ENCODE measurements at places on chromosomes 4 and X. TPM values are rescaled to one million over a fixed set of nuclear protein-coding genes. Genes with fewer than 3 reads are reported as not detected.
A peak's percentile ranks its signal among the peaks of the same experiment; 100 is the strongest.

ADRA2C gene
- polyA plus RNA-seq = 7.2 TPM

- no peaks in the 10 kb centered on the region for H3K36me3 ChIP-seq
- no peak overlapping the region for H3K4me3 ChIP-seq
- no peak overlapping the region for H3K27ac ChIP-seq
Measured at GRCh38 chr4:127446427-127446885, 186.3 kb upstream of the INTU start.

GRCh38 chrX:20454117-20454516 lies 187.4 kb upstream of the RPS6KA3 start:
- no peaks in the 10 kb centered on the region for H3K27me3 ChIP-seq
- H3K4me3 ChIP-seq = no peak overlapping the region
- no peaks in the 10 kb centered on the region for H3K4me1 ChIP-seq
- no peaks in the 10 kb centered on the region for H3K36me3 ChIP-seq

RPS6KA6 gene
- 3.2 TPM for polyA plus RNA-seq

GRCh38 chr4:53830511-53830910 lies 233.9 kb downstream of the CHIC2 start:
- no peak for DNase-seq
- H3K27ac ChIP-seq = no peak overlapping the region
- H3K36me3 ChIP-seq = no peaks in the 10 kb centered on the region
- no peaks in the 10 kb centered on the region for H3K27me3 ChIP-seq
- H3K4me3 ChIP-seq = no peak overlapping the region

NRK gene
- polyA plus RNA-seq = 3.7 TPM

F8A3 gene
- polyA plus RNA-seq = 6.1 TPM

DNA sequence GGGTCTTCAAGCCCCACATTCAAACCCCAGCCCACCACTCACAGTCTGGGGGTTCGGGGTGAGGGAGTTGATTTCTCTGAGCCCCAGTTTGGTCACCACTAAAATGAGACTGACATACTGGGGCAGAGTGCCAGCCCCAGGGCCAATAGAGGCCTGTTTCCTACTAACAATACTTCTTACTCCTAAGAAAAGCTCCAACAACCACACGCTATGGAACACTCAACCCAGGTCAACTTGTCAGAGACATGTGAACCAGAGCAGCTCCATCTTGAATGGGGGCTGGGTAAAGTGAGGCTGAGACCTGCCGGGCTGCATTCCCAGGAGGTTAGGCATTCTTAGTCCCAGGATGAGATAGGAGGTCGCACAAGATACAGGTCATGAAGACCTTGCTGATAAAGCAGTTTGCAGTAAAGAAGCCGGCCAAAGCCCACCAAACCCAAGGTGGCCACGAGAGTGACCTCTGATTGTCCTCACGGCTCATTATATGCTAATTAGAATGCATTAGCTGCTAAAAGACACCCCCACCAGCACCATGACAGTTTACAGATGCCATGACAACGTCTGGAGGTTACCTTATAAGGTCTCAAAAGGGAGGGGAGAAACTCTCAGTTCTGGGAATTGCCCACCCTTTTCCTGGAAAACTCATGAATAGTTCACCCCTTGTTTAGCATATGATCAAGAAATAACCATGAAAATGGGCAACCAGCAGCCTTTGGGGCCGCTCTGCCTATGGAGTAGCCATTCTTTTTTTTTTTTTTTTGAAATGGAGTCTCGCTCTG lies 26.6 kb upstream of the HTRA3 start:
- H3K4me1 ChIP-seq = peaks cover 7% of the 10 kb centered on the region
- H3K27me3 ChIP-seq = no peaks in the 10 kb centered on the region
- no peaks in the 10 kb centered on the region for H3K36me3 ChIP-seq
- DNase-seq = no peak
- H3K4me3 ChIP-seq = no peak overlapping the region

GRCh38 chr4:94470132-94470531 lies 18.4 kb downstream of the PDLIM5 start:
- H3K4me1 ChIP-seq = peaks cover 4% of the 10 kb centered on the region
- no peak overlapping the region for H3K27ac ChIP-seq
- no peaks in the 10 kb centered on the region for H3K27me3 ChIP-seq
- DNase-seq = no peak

GRCh38 chr4:106369456-106370060 lies 980 bp upstream of the GIMD1 start:
- no peak overlapping the region for H3K27ac ChIP-seq
- H3K27me3 ChIP-seq = no peaks in the 10 kb centered on the region
- no peak overlapping the region for H3K4me3 ChIP-seq
- no peaks in the 10 kb centered on the region for H3K36me3 ChIP-seq

GRCh38 chr4:152687974-152688599 lies 8.3 kb upstream of the TMEM154 start:
- no peaks in the 10 kb centered on the region for H3K27me3 ChIP-seq
- no peaks in the 10 kb centered on the region for H3K36me3 ChIP-seq
- no peak for DNase-seq
- H3K4me3 ChIP-seq = no peak overlapping the region
- no peaks in the 10 kb centered on the region for H3K4me1 ChIP-seq
- no peak overlapping the region for H3K27ac ChIP-seq

GRCh38 chr4:19993242-19993641 lies 258.5 kb upstream of the SLIT2 start:
- no peaks in the 10 kb centered on the region for H3K27me3 ChIP-seq
- no peak for DNase-seq
- no peaks in the 10 kb centered on the region for H3K36me3 ChIP-seq
- H3K27ac ChIP-seq = no peak overlapping the region
- no peak overlapping the region for H3K4me3 ChIP-seq

DNA sequence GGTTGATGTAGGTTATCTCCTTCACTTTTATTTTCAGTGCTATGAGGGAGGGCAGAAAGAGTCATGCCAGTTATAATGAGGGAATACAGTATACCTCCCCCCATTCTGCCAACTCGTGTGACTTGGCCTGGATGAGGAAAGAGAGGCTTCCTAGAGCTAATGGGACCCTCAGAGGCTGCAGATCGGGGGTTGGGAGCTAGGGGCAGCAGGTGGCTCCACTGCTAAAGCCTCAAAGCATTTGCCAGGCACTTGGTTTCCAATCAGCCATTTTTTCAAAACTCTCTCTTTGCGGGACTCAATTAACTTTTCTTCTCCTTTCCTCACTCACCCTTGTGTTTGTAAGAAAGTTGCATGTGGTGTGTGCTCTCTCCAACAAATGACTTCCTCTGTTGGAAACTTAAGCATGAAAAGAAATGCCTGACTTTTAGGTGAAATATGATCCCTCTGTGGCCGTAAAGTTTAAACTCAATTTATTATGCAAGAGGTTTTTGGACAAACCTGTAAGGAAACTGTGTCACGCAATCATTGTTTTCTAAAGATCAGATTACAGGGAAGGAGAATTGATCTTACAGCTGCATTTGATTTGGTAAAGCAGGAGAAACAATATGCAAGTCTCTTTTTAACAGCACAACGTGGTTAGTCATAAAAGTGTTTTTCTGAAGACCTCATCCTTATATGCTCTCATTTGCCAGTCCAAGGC lies 7.0 kb downstream of the SFRP2 start:
- no peaks in the 10 kb centered on the region for H3K36me3 ChIP-seq
- no peak for DNase-seq
- H3K27ac ChIP-seq = no peak overlapping the region
- H3K4me1 ChIP-seq = no peaks in the 10 kb centered on the region

GRCh38 chr4:6463311-6464289 lies 8.8 kb downstream of the PPP2R2C start:
- no peaks in the 10 kb centered on the region for H3K27me3 ChIP-seq
- no peak overlapping the region for H3K27ac ChIP-seq
- H3K4me1 ChIP-seq = no peaks in the 10 kb centered on the region
- no peak overlapping the region for H3K4me3 ChIP-seq

SPANXD gene
- 11.5 TPM for polyA plus RNA-seq

GRCh38 chr4:102596532-102596931 lies 95.4 kb downstream of the NFKB1 start:
- no peaks in the 10 kb centered on the region for H3K27me3 ChIP-seq
- H3K36me3 ChIP-seq = no peaks in the 10 kb centered on the region
- DNase-seq = no peak
- no peaks in the 10 kb centered on the region for H3K4me1 ChIP-seq
- no peak overlapping the region for H3K4me3 ChIP-seq
- no peak overlapping the region for H3K27ac ChIP-seq

GRCh38 chr4:27081675-27082586 lies 221.3 kb downstream of the STIM2 start:
- H3K27me3 ChIP-seq = no peaks in the 10 kb centered on the region
- H3K4me3 ChIP-seq = no peak overlapping the region
- no peak overlapping the region for H3K27ac ChIP-seq
- DNase-seq = no peak
- H3K36me3 ChIP-seq = no peaks in the 10 kb centered on the region

- H3K36me3 ChIP-seq = no peaks in the 10 kb centered on the region
- H3K4me1 ChIP-seq = no peaks in the 10 kb centered on the region
- DNase-seq = no peak
- H3K27ac ChIP-seq = no peak overlapping the region
- H3K4me3 ChIP-seq = no peak overlapping the region
Measured at GRCh38 chr4:32985256-32985655, 2265.1 kb downstream of the PCDH7 start.

GRCh38 chr4:30839583-30840520 lies 119.7 kb downstream of the PCDH7 start:
- H3K36me3 ChIP-seq = no peaks in the 10 kb centered on the region
- no peak overlapping the region for H3K27ac ChIP-seq
- no peaks in the 10 kb centered on the region for H3K27me3 ChIP-seq
- DNase-seq = no peak

ADH7 gene
- not detected for polyA plus RNA-seq

TMEM35A gene
- 5.5 TPM for polyA plus RNA-seq

- H3K4me3 ChIP-seq = no peak overlapping the region
- DNase-seq = no peak
- H3K27me3 ChIP-seq = no peaks in the 10 kb centered on the region
- H3K4me1 ChIP-seq = no peaks in the 10 kb centered on the region
- no peak overlapping the region for H3K27ac ChIP-seq
- H3K36me3 ChIP-seq = no peaks in the 10 kb centered on the region
Measured at GRCh38 chrX:14354521-14354920, 174.8 kb upstream of the GLRA2 start.

DNA sequence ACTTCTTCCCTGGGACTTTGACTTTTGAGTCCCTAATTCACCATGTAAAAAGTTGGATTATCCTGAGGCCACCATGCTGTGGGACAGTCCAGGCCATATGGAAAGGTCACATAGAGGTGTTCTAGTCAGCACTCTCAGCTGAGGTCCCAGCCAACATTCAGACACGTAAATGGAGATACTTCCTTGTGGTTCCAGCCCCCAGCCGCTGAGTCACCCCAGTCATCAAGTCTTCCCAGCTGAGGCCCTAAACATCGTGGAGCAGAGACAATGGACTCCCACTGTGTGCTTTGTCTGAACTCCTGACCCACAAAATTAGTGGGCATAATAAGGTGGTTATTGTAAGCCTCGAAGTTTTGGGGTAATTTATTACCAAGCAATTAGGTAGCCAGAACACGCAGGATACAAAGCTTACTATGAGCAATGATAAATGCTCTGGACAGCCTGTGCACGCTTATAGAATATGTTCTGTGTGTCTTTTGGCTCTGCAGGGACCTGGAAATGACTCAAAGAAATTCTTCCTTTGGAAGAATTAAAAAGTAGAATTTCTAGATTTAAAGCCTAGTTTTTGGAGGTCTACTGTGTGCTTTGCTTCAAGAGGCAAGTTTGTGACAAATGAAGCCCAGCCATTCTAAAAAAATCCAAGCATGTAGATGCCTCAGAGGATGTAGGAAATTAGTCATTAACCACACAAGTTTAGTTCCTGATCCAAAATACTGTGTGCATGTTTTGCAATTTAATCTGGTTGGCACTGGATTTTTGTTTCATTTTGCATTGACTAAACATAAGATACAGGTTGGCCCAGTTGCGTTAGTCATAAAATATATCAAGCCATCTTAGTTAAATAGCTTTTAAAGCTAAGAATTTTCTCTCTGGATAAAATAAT lies 33.2 kb upstream of the SLC9A7 start:
- H3K27ac ChIP-seq = no peak overlapping the region
- H3K4me3 ChIP-seq = no peak overlapping the region

- no peaks in the 10 kb centered on the region for H3K36me3 ChIP-seq
- H3K4me1 ChIP-seq = peaks cover 19% of the 10 kb centered on the region
- no peak for DNase-seq
- H3K27me3 ChIP-seq = no peaks in the 10 kb centered on the region
Measured at GRCh38 chr4:53543561-53543960, 47.7 kb downstream of the LNX1 start.

SERTM2 gene
- 2.3 TPM for polyA plus RNA-seq

- no peaks in the 10 kb centered on the region for H3K27me3 ChIP-seq
- no peaks in the 10 kb centered on the region for H3K36me3 ChIP-seq
- H3K4me1 ChIP-seq = no peaks in the 10 kb centered on the region
- DNase-seq = no peak
- H3K27ac ChIP-seq = no peak overlapping the region
Measured at GRCh38 chr4:168487282-168488035, 7.2 kb upstream of the DDX60L start.

DRD5 gene
- polyA plus RNA-seq = 0.34 TPM

GRCh38 chrX:117996408-117996807 lies 120.2 kb downstream of the KLHL13 start:
- no peak overlapping the region for H3K27ac ChIP-seq
- no peak for DNase-seq
- H3K4me3 ChIP-seq = no peak overlapping the region
- no peaks in the 10 kb centered on the region for H3K27me3 ChIP-seq

GRCh38 chrX:46758163-46758955 lies 559 bp downstream of the SLC9A7 start:
- H3K36me3 ChIP-seq = no peaks in the 10 kb centered on the region
- H3K27ac ChIP-seq = no peak overlapping the region
- H3K4me1 ChIP-seq = no peaks in the 10 kb centered on the region
- peak overlapping the region; percentile 49 for H3K4me3 ChIP-seq

TMPRSS11A gene
- polyA plus RNA-seq = 0.70 TPM

LINC00632 gene
- 0.87 TPM for polyA plus RNA-seq

ABCG2 gene
- 4.3 TPM for polyA plus RNA-seq

DNA sequence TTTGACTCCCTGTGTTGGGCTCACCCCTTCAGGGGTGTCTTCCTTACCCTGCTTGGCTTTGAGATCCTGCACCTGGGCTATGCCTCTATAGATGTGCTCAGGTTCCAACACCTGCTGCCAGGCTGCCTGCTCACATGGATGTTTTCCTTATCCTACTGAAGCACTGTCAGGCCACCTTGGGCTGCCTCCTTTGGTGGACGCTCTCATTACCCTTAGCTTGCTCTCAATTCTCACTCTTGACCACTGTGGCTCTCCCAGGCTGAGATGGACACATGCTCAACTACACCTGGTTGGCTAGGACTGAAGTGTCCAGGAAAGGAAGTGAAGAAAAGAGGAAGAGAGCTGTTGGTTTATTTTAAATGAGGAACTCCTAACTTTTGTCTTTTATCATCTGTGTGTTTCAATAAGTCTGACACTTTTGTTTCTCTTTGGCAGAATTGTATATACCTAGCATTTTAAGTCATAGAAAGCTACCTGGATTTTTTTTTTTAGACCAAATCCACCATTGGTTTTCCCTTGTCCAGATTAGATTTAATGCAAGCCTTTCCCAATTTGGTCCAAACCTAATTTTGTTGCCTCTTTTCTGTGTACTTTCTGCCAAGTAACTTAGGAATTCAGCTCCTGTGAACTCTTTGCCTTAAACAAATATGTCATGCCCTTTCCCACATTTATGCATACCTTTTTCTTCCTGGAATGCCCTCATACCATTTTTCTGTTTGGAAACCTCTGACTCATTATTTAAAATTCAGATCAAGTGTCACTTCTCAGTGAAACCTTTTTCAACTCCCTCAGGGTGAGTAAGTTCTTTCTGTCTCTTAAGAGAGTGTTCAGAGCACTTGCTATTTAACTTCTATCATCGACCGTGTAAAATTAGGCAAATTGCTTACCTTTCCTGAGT lies 175.8 kb downstream of the GC start:
- DNase-seq = no peak
- H3K4me3 ChIP-seq = no peak overlapping the region
- no peaks in the 10 kb centered on the region for H3K27me3 ChIP-seq
- H3K36me3 ChIP-seq = no peaks in the 10 kb centered on the region
- no peaks in the 10 kb centered on the region for H3K4me1 ChIP-seq
- no peak overlapping the region for H3K27ac ChIP-seq
